ENCODE measurements at places on chromosomes 2 and 18.

- no peak for DNase-seq
Observed at GRCh38 chr2:215770668-215771067, 242.7 kb downstream of the MREG start.

DNA sequence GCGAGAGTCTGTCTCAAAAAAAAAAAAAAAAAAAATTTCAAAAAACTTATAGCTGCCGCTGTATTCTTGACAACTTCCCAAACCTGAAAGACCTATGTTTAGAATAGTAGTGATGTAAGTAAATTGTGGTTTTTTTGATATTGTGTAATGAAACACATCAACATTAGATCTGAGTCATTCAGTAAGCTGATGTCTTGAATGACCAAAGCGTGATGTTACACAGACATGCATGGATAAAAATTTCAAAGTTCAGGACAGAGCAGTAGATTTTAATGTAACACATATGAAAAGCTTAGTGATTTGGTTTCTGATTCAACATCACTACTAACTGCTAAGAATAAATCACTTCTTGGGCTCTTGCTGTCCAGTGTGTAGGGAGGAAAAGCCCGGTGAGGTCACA, 69.3 kb upstream of the MEX3C start:
- DNase-seq = peak; percentile 78

- DNase-seq = no peak
Observed at GRCh38 chr2:13050764-13051163, 334.0 kb downstream of the TRIB2 start.

- no peak for DNase-seq
Observed at GRCh38 chr18:62109676-62110075, 77.2 kb downstream of the PIGN start.

DNA sequence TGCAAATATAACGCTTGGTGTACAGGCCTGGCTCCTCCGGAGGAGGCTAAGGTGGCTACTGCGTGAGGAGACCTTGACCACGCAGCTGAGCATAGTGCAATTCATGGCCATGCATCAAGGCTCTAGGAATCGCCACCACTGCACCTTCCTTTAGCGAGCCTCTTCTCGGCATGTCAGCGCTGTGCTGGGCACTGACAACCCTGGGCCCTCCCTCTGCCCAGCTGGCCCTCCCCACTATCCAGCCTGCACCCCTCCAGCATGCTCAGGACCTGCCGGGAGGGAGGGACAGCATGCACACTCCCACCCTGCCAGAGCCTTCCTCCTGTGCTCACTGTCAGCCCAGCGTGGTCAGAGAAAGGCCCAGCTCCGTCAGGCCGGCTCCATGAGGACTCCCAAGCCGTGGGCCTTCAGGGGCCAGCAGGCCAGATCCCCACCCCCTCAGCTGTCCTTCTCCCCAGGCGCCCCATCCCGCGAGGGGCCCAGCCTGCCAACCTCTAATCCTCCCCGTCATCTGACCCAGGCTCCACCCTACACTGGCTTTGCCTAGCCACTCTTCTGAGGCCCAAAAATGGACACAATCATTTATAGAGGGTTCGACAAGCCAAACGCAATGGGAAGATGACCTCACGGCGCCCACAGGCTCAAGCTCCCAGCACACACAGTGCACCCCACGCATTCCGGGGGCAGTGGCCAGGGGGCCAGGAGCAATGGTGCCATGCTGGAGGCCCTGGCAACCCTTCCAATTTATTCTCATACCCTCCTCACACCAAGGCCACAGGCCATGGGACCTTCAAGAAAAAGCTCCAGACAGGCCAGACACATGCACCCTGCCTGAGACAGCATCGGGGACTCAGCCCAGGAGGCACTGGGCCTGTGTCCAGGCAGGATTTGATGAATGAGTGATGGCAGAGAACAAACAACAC, 3.5 kb downstream of the BIN1 start:
- no peak for DNase-seq

- no peak for DNase-seq
Observed at GRCh38 chr2:177668617-177669016, 276.0 kb downstream of the AGPS start.

- DNase-seq = no peak
Observed at GRCh38 chr18:58004317-58004716, 39.7 kb upstream of the NEDD4L start.

GRCh38 chr18:30997223-30997622, 45.3 kb downstream of the DSC3 start:
- no peak for DNase-seq

GRCh38 chr18:7657050-7657449, 89.9 kb downstream of the PTPRM start:
- DNase-seq = no peak

GRCh38 chr2:9102861-9103662, 99.6 kb upstream of the MBOAT2 start:
- no peak for DNase-seq

GRCh38 chr18:74397572-74397971, 59.5 kb downstream of the DIPK1C start:
- DNase-seq = no peak

- no peak for DNase-seq
Observed at GRCh38 chr2:164479460-164479859, 141.8 kb downstream of the GRB14 start.

DNA sequence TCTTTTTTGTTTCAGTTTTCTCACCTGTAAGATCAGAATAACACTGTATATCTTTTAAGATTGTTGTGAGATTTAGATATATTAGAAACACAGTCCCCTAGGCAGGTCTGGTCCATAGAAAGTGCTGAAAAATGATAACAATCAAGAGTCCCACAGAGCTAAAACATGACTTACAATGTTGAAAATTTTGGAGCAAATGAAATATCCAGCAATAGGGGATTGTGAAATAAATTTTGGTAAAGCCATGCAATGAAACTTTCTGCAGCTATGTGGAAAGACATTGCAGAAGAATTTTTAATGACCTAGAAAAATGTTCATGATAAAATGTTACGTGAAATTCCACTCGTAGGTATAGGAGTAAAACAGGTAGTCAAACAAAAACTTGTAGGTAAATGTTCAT, 127.6 kb upstream of the SERPINE2 start:
- no peak for DNase-seq

- DNase-seq = no peak
Observed at GRCh38 chr2:73703675-73704074, 33.5 kb downstream of the TPRKB start.

GRCh38 chr2:194380011-194380410, 1277.0 kb upstream of the SLC39A10 start:
- no peak for DNase-seq
